Midbrain (tissue), 1 donor: ENCODE measurements at places on chromosomes 3 and 15.

GRCh38 chr3:120497818-120498217 is 47.0 kb upstream of the FSTL1 start:
- no peak for DNase-seq

DNA sequence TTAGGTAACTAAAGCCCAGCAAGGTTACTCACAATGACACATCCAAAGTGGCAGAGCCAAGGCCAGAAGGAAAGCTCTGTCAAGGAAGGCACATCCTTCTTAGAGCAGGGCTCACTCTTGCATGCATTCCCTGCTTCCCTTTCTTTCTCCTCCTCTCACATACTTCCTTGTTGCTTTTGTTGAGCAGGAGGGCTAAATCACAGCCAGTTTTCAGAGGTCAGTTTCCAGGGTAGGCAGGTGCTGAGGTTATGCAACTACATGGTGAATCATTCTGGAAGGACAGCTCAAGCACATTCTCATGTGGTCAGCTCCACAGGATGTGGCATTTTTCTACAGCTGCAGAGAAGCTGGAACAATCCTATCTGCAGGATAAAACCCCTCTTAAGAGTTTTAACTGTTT is 275.6 kb downstream of the ZNF621 start:
- no peak for DNase-seq

DNA sequence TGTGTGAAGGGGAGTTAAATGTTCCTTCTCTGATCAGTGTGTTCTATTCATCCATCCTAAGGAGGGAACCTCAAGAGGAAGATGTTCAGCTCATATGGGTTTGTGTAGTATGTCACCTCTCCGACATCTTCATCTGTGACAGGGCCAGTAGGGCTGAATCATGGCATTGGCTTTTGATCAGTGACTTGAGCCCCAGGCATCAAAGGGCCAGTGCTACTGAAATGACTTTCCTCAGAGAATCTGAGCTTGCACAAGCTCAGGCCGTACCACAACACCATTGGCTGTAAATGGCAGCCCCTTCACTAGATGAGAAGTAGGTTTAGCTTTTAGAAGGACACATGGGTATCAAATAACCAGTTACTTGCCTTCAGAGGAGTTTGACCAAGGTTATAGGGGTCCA is 183.2 kb upstream of the NR2E3 start:
- no peak for DNase-seq

GRCh38 chr3:129526121-129526900 is 2.1 kb upstream of the RHO start:
- DNase-seq = no peak

- no peak for DNase-seq
These were observed 203.8 kb downstream of the UACA start for GRCh38 chr15:70559265-70560239.

DNA sequence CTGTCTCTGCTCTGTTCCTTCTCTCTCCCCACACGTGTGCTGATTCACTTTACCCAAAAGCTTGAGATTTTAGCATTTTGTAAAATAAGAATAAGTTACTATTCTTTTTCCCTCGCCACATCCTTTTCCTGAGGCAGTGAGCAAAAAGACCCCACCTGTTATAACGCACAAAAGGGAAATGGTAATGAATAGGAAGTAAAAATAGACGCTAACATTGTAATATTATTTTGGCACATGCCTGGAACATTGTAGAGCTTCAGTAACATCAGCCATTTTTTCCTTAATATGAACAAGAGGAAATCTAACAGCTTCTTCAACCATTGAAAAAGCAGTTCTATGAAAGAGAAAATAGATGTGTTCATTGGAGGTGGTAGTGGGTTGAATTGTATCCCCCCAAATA is 40.5 kb downstream of the CD200 start:
- DNase-seq = no peak
